CD4-positive, alpha-beta T cell (primary cell): ENCODE measurements at places on chromosomes 2 and 18.

DNA sequence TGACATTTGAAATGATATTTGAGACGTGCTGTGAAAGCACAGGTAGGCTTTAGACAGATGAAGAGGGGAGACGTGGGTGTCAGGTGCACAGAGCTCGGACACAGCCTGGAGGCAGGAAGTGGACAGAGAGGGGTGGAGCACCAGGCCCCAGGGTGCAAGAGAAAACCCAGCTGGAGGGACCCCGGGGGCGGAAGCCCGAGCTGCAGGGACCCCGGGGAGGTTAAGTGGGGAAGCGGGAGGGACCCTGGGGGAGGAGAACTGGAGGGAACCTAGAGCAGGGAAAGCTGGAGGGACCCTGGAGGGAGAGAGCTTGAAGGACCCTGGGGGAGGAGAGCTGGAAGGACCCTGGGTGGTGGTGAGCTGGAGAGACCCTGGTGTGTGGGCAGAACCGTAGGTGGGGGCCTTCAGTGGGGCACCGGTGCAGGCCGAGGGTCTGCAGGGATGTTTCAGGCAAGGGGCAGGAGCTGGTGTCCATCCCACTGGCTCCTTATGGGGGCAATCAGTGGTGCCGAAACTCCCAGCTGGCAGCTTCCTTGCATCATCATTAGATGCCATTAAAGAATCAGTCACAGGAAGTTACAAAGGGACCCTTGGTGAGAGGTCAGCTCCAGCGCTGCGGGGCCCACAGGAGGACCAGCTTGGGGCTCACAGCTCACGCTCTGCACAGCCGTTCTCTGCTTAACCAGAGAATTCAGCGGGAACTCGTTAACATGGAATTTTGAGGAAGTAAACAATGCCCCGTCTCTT is 246.6 kb downstream of the EIPR1 start:
- no peak overlapping the region for H3K4me3 ChIP-seq
- H3K27ac ChIP-seq: no peak overlapping the region
- H3K4me1 ChIP-seq: peaks cover 9% of the 10 kb centered on the region
- no peak for DNase-seq

- no peaks in the 10 kb centered on the region for H3K36me3 ChIP-seq
- H3K4me1 ChIP-seq: no peaks in the 10 kb centered on the region
- DNase-seq: no peak
- no peak overlapping the region for H3K4me3 ChIP-seq
Observed at GRCh38 chr2:113765276-113765675, 8.8 kb upstream of the SLC35F5 start.

DNA sequence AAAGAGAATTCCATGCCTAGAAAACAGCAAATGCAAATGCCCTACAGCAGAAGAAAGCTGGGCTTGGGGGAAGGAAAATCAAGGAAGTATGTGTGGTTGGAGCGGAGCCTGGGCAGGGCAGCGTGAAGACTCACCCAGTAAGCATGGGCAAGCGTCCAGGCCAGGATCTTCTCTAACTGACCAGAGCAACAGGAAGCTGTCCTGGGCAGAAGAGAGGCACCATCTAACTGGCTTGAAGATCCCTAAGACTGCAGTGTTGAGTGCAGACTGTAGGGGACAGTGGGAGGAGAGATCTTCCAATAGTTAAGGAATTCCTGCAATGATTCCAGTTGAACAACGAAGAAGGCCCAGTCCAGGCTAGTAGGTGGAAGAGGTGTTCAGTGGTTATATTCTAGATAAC is 57.9 kb downstream of the NXPH2 start:
- no peak overlapping the region for H3K4me3 ChIP-seq
- no peak overlapping the region for H3K27ac ChIP-seq
- H3K27me3 ChIP-seq: peaks cover 1% of the 10 kb centered on the region
- H3K36me3 ChIP-seq: no peaks in the 10 kb centered on the region
- H3K4me1 ChIP-seq: no peaks in the 10 kb centered on the region

DNA sequence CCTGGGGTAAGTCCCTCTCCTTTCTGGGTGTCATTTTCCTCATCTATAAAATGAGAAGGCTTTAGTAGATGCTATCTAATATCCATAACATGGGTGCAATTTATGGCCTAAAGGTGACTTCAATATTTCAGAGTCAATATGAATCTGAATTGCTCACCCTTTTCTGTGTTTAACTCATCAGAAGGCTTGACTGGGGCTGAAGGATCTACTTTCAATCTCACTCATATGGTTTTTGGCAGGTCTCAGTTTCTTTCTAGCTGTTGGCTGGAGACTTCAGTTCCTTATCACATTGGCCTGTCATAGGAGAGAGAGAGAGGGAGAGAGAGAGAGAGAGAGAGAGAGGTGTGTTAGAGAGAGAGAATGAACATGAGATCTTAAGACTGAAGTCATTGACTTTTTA is 343.7 kb upstream of the MEX3C start:
- no peak for DNase-seq
- H3K27me3 ChIP-seq: no peaks in the 10 kb centered on the region
- H3K4me1 ChIP-seq: no peaks in the 10 kb centered on the region
- no peak overlapping the region for H3K4me3 ChIP-seq

DNA sequence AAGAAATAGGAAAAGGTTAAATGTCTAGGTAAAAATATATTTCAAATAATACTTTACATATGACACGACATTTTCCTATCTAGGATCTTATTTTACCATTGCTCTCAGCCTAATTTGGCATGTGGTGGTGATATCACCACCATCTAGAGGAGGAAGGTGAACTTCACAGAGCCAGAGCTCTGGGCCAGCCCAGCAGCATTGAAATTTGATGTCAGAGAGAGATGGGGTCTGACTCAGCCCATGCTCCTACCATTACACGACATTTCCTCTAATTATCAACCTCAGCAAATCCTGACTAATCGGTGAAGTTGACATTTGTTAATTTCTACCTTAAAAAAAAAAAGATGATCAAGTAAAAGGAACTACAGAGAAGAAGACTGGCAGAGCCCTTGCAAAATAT is 42.3 kb downstream of the LRRTM4 start:
- no peak overlapping the region for H3K4me3 ChIP-seq
- H3K4me1 ChIP-seq: no peaks in the 10 kb centered on the region
- H3K27me3 ChIP-seq: no peaks in the 10 kb centered on the region
- H3K27ac ChIP-seq: no peak overlapping the region

DNA sequence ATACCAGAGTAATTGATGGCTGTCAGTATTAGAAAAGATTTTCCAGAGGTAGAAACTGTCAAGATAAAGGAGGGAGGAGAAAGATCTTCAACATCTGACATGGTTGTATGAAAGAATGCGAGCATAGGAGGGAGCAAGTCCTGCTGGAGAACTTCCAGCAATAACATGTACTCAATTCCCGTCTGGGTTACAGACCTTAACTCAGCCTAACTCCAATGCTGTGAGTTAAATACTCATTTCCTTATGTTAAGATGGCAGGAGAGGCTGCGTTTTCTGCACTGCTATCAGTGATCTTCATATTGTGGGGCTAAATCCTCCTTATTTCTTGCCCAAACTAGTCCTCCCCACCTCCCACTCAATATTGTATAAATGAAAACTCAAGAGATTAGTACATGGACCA is 6.7 kb upstream of the CERS6 start:
- no peak for DNase-seq
- no peak overlapping the region for H3K4me3 ChIP-seq
- H3K36me3 ChIP-seq: no peaks in the 10 kb centered on the region
- peaks cover 15% of the 10 kb centered on the region for H3K4me1 ChIP-seq
- no peak overlapping the region for H3K27ac ChIP-seq

- H3K36me3 ChIP-seq: no peaks in the 10 kb centered on the region
- H3K27me3 ChIP-seq: peaks cover 17% of the 10 kb centered on the region
- no peak for DNase-seq
- H3K4me3 ChIP-seq: no peak overlapping the region
- H3K27ac ChIP-seq: no peak overlapping the region
- no peaks in the 10 kb centered on the region for H3K4me1 ChIP-seq
Observed at GRCh38 chr2:44813165-44813564, 128.3 kb upstream of the SIX3 start.

GRCh38 chr2:26608557-26608956 is 32.6 kb downstream of the CIB4 start:
- H3K27ac ChIP-seq: no peak overlapping the region
- no peaks in the 10 kb centered on the region for H3K36me3 ChIP-seq
- no peak for DNase-seq
- peaks cover 17% of the 10 kb centered on the region for H3K4me1 ChIP-seq
- no peak overlapping the region for H3K4me3 ChIP-seq
- no peaks in the 10 kb centered on the region for H3K27me3 ChIP-seq

- DNase-seq: no peak
- H3K36me3 ChIP-seq: peaks cover 27% of the 10 kb centered on the region
- no peak overlapping the region for H3K27ac ChIP-seq
- no peak overlapping the region for H3K4me3 ChIP-seq
Observed at GRCh38 chr2:170063456-170064235, 114.3 kb upstream of the MYO3B start.

GRCh38 chr2:197700960-197701359 is 4.2 kb upstream of the MARS2 start:
- no peak overlapping the region for H3K4me3 ChIP-seq
- H3K4me1 ChIP-seq: peaks cover 13% of the 10 kb centered on the region

DNA sequence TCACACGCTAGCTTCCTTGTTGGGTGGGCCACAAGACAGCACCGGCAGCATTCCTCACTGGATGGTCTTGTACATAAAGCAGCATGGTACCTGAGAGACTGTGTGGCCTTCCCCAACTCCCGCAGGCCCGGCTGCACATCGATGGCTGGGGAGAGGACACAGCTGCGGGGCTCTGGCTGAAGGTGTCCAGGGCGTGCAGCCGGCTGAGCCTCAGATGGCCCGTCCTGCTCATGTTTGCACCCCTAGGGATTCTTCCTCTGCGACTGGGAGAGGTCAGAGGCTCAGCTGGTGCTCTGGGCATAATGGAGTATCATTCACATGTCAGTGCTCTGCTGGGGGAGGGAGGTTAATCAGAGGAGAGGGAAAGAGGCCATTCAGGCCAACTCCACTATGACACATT is 207.9 kb downstream of the SEPTIN10 start:
- no peaks in the 10 kb centered on the region for H3K36me3 ChIP-seq
- DNase-seq: no peak
- H3K4me1 ChIP-seq: no peaks in the 10 kb centered on the region
- H3K27ac ChIP-seq: no peak overlapping the region
- no peaks in the 10 kb centered on the region for H3K27me3 ChIP-seq

DNA sequence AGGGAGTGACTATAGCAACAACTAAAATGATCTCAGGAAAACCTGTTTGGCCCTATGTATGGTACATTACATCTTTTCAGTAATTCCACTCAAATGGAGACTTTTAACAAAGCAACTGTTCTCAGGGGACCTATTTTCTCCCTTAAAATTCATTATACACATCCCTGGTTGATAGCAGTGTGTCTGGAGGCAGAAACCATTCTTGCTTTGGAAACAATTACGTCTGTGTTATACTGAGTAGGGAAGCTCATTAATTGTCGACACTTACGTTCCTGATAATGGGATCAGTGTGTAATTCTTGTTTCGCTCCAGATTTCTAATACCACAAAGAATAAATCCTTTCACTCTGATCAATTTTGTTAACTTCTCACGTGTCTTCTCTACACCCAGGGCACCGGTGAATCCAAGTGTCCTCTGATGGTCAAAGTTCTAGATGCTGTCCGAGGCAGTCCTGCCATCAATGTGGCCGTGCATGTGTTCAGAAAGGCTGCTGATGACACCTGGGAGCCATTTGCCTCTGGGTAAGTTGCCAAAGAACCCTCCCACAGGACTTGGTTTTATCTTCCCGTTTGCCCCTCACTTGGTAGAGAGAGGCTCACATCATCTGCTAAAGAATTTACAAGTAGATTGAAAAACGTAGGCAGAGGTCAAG is 955 bp downstream of the TTR start:
- H3K4me3 ChIP-seq: no peak overlapping the region
- H3K4me1 ChIP-seq: no peaks in the 10 kb centered on the region
- no peak for DNase-seq
- H3K27me3 ChIP-seq: no peaks in the 10 kb centered on the region
- H3K27ac ChIP-seq: no peak overlapping the region
